ENCODE measurements at places on chromosomes 5 and 9.

GRCh38 chr5:17302106-17302505 lies 84.7 kb downstream of the BASP1 start:
- no peak for DNase-seq

DNA sequence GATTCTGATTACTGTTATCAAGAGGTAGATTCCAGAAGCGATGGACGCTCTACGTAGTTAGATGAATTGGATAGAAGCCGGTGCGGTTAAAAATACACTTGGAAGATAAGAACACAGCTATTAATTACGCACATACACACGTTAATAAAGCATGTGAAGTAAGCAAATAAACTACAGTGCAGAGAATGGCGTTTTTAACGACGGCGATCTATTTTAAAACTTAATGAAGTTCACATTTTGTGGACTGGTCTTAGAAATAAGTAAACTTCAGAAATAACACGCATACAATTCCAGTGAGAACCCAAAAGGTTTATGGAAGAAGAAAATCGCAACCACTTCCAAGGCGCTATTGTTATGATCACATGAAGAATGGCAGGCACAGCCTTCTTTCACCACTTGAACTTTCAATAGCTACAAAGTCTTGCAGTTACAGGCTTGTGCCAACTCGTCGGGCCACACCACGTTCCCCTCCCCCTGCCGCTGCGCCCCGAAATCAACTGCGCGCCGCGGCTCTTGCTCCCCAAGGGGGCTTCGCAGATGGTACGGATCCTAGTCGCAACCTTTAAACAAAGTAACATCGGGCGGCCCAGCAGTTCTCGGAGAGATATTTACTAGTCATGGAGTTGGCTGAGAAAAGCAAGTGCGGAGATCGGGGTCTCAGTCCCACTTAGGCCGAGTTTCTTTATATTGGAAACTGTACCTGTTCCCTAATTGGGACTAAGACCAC lies 866 bp upstream of the SEMA6A start:
- DNase-seq, result no peak

GRCh38 chr5:181099602-181100086 lies 31.3 kb downstream of the OR2V1 start:
- no peak for DNase-seq

- DNase-seq, result no peak
These were observed 45.3 kb upstream of the AKNA start for GRCh38 chr9:114433086-114433485.

All from KG1 (cell line).